Fibroblast of villous mesenchyme (primary cell): ENCODE measurements at places on chromosomes 6 and 20. TPM values are rescaled to one million over a fixed set of nuclear protein-coding genes. Genes with fewer than 3 reads are reported as not detected.

DNA sequence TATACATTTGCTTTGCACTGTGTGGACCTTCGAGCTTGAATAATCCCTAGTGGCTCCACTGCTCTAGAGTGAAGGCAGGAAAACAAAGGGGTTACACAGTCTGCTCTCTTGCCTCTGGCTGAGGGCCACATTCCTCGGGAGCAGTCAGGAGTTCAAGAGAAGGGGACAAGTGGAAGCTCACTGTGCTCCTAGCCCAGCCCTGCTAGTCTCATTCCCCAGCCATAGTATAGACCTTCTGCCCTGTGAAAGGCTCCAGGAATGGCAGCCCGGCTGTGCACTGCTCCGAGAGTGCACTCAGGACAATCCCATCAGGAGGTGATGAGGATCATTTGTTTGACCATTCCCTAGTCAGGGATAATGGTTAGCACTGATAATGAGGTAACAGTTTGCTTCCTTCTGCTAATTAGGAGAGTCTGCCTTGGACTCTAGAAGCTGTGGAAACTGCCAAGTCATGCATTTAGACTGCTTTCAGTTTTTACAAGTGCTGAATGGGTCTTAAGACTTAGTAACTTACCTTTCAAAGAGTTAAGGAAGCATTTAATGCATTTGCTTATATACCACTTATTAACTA, 8.5 kb downstream of the IYD start:
- DNase-seq: no peak

Gene CRISP2
- total RNA-seq: not detected in 2 replicates

- DNase-seq: peak; percentile 79
These were observed 121.3 kb upstream of the PHACTR1 start for GRCh38 chr6:12595161-12595811.

DNA sequence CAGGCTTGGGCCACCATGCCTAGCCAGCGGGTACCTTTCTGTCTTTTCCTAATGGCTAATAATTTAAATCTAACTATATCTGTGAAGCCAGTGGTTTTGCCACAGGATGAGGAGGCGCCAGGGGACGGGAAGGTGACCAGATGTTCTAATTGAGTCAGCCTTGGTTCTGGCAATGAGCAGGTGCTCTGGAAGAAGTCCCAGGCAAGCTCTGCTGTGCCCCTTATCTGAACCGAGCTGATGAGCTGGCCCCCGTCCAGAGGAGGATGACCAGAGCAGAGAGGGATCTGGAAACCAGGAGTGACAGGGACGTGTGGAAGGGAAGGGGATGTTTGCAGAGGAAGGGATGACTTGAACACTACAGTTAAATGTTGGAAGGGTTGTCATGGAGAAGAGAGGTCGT, 46.7 kb downstream of the SLC35D3 start:
- no peak for DNase-seq

Gene HLA-DQB2
- not detected in 2 replicates for total RNA-seq

- DNase-seq: no peak
These were observed 74.7 kb downstream of the DHX35 start for GRCh38 chr20:39036851-39037250.

- DNase-seq: peak; percentile 69
These were observed 160.3 kb upstream of the CDYL start for GRCh38 chr6:4615891-4616290.

DNA sequence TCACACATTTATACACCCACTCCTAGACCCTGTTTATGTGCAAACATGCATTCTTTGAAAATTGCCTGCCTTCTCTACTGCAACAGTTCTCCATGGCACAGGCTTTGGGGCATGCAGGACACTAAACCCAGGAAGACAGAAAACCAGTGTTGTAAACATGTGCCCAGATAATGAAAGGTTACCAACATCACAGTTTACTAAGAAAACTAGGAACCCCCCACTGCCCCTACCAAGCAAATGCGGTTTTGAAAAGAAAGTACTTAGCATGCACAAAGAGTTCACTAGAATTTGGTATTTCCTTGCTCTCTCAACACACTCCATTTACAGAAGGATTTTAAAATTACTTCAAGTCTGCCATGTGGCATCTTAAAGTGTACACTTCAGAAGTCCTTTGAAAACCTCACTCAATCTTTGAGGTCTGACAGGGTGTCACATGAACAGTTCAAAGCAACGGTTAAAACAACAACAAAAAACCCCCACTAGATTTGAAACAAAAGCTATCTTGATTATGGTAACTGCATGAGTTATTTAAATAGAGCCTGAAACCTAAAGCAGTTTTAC, 245.0 kb downstream of the GMPR start:
- no peak for DNase-seq

Gene CBLN4
- not detected in 2 replicates for total RNA-seq

DNA sequence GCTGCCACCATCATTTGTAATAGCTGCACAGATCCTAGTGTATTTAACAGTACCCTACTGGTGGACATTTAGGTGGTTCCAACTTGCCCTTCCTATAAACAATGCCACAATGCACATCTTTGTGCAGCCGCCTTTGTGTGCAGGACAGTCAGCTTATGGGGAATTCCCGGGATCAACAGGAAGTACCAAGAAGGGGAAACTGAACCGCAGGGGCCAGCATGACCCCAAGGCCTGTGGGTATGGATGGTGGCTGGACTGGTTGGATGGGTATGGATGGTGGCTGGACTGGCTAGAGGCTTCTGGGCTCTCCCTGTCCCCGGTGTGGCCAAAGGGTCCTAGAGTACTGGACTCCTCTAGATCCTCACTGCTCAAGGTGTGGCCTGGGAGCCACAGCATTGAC, 46.7 kb downstream of the CEBPB start:
- DNase-seq: no peak
